ENCODE measurements at places on chromosomes 6 and 20.
A peak's percentile ranks its signal among the peaks of the same experiment; 100 is the strongest.

- DNase-seq: no peak
These were observed 75.2 kb upstream of the CD93 start for GRCh38 chr20:23161244-23161891.

DNA sequence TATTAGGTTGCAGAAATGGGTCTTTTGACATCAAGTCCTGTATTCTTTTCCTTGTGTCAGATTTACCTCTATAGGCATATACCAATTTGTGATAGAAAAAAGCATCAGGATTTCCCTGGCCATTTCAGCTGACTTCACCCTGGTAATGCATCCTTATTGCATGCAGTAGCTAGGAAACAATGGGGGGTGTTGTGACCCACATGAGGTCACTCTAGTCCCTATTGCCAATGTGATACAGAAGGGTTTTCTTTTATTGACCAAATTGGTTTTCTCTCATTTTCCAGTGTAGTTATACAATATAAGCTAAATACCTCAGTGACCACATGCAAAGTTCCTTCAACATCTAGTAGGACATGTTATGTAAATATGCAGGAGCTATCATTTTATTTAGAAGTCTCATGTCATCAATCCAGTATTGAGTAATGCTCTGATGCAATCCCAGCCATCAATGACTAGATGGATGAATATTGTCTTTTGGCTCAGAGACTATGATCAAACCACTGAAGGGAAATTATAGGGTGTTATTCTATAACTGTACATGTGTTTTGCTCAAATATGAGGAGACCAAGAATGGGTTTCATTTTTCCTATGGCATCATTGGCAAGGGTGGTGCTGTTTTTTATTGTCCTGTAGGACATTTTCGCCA is 177.7 kb downstream of the KLHL32 start:
- DNase-seq: no peak

DNA sequence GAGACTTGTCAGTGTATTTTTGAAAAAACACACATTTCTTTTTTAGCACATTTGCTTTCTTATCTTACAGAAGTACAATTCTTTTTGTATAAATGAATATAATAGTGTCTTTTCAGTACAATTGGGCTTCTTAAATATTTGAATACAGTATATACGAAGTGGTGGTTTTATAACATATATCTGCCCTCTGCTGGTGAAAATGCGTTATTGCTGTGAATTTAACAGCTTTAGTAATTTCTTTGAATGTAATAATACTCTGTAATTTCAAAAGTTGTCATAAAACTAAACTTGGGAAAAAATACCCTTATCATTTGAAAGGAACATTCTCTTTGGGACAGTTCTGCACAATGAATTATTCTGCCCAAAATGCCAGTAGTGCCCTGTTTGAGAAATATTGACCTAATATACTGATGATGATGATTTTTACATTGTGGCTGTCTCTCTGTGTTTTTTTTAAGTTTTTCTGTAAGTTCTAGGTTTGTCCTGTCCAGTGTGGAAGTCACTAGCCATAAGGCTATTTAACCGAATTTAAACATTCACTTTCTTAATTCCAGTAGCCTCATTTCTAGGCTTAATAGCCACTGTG is 19.0 kb downstream of the SMAP1 start:
- peak; percentile 40 for DNase-seq

DNA sequence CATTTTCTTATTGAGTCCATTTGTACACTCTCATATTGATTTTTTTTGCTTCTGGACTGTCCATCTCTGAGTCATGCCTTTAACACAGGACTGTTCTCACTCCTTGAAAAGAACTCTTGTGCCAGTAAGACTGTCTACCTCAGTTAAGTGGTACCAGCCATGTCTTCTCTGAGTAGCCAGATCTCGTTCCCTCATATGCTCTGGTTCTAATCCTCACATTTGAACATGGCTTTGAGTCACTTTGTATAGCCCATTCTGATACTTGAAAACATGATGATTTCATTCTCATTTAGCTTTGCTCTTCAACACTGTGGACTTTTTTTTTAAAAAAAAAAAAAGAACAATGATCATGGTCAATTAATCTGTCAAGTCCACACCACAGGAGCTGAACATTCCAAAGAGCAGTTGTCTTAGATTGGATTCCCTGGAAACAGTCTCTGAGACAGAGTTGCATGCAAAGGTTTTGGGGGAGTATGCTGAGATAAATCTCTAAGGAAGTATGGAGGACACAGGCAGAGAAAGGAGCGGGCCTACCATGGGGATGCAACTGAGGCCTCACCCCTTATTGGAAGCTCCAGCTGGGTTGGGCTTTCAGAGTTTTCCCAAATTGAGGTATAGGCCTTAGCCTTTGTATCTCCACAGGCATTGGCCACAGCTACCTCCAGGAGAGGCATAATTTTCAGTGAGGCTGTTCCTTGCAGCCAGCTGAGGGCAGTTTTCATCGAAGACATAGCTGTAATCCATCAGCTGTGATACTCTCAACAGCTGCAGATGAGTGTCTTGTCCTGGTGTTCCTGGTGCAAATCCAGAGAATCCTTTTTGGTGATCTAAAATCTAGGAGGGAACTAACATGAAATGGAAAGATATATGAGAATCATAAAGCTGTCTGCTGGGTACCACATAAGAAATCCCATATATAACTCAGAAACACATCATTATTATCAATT is 6.0 kb upstream of the PTCHD4 start:
- DNase-seq: no peak

DNA sequence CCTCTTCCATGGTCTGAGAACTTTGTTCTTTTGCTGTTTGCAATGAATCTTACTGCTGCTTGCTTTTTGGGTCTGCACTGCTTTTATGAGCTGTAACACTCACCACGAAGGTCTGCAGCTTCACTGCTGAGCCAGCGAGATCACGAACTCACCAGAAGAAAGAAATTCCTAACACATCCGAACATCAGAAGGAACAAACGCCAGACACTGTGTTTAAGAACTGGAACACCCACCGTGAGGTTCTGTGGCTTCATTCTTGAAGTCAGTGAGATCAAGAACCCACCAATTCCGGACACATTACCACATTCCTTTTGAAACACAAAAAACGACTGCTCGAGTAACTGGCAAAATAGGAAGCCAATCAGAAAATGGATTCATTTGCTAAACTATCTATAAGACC is 471.8 kb downstream of the TFAP2A start:
- no peak for DNase-seq

- no peak for DNase-seq
These were observed 45.8 kb upstream of the ARID1B start for GRCh38 chr6:156731396-156731795.

DNA sequence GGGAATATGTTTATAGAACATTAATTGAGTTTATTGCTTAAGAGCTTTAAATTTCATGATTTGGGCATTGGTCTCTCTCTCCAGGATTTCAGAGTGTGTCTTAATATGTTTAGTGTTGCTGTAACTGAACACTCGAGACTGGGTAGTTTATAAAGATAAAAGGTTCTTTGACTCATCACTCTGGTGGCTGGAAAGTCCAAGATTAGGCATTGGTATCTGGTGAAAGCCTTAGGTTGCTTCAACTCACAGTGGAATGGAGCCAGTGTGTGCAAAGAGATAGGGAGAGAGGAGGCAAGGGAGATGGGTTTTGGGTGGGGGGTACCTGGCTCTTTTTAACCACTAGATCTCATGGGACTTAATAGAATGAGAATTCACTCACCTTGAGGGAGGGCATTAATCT is 35.6 kb upstream of the DTNBP1 start:
- DNase-seq: no peak

GRCh38 chr6:9783567-9783966 is 631.3 kb downstream of the TFAP2A start:
- no peak for DNase-seq

GRCh38 chr6:43877463-43878126 is 107.6 kb downstream of the VEGFA start:
- no peak for DNase-seq

- DNase-seq: peak; percentile 22
These were observed 39.3 kb downstream of the PCNA start for GRCh38 chr20:5080384-5080877.

GRCh38 chr6:22954749-22955385 is 385.5 kb downstream of the HDGFL1 start:
- no peak for DNase-seq

GRCh38 chr6:5142915-5143314 is 57.8 kb downstream of the PPP1R3G start:
- DNase-seq: no peak

DNA sequence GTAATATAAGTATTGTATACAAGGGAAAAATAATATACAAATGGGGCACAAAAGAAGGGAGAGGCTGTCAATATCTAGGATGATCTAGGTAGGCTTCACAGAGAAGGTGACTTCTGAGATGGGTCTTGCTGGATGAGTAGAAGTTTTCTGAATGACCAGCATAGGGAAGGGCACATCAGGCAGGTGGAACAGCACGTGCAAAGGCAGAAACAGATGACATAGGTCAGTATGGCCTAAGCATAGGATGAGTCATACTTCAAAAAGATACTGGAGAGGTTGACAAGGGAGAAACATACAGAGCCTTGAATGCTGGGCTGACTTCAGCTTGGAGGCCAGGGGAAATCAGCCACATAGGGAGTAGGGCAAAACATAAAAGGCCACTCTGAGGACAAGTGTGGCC is 31.9 kb upstream of the SIRPA start:
- no peak for DNase-seq

DNA sequence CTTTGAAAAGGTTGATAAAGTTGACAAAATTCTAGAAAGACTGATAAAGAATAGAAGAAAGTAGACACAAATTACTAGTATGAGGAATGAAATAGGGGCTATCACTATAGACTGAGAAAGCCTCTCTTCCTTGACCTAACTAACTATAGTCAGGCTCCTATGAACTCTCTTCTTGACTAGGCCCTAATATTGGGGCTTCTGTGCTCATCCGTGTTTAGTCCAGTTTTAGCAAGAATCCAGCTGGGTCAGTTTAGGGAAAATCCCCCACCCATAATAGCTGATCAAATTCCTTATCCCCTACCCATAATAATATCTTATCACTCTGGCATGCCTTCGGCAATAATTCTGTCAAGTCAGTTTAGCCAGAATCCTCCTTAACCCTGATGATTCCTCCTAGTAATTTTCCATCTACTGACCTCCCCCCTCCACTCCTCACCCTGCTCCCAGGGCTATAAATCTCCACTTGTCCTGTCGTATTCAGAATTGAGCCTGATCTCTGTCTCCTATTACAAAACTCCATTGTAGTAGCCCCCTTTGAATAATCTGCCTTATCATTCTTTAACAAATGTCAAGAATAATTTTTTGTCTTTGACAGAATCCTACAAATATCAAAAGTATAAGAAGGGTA is 138.1 kb downstream of the TFAP2A start:
- no peak for DNase-seq

DNA sequence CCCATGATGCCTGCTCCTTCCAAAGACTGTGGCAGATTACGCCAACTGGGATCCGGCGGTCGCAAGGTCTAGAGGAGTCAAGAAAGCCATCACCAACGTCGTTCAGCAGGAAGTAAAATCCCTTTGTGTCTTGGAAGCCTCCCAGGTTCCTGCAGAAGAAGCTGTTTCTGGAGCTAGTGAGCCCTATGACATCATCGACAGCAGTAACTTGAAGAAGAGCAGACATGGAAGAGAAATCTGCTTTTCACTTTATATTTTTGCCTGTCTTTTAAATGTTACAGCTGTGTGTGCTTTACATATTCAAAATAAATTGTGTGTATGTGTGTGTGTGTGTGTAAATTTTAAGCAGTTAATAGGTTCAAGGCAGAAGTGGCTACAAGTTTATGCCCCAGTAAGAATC is 7.4 kb upstream of the OR2H2 start:
- DNase-seq: no peak

GRCh38 chr6:107056796-107057195 is 28.8 kb downstream of the MTRES1 start:
- no peak for DNase-seq

GRCh38 chr20:19968466-19969073 is 48.6 kb upstream of the NAA20 start:
- DNase-seq: peak; percentile 90

- DNase-seq: no peak
These were observed 18.5 kb downstream of the PLAGL2 start for GRCh38 chr20:32189123-32189410.
